Lung (tissue), 17 donors: ENCODE measurements at places on chromosomes 11 and 22. TPM values are rescaled to one million over a fixed set of nuclear protein-coding genes. Genes with fewer than 3 reads are reported as not detected.

Gene NFAM1
- 24.6 TPM for polyA plus RNA-seq

DNA sequence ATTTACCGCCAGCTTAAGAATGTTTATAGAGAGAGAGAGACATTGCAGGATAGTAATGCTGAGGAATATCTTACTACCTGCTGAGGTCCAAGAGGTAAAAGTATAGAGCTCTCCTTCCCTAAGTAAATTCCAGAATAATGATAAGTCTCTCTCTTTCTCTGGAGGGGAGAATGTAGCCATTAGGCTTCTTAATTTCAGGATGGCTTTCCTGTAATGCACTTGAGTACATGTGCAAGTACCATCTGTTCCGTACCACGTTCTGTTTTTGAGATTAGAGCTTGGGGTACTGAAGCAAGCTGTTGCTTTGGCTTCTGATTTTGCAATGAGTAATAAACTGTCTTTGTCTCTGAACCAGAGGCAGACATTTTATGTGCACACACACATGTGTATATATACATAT is 1314.0 kb downstream of the JRKL start:
- DNase-seq = peak; percentile 11

- DNase-seq = no peak
These were observed 43.4 kb upstream of the SC5D start for GRCh38 chr11:121249039-121249663.

Gene OLFML1
- 2.6 TPM for polyA plus RNA-seq
